GM23248 (cell line): ENCODE measurements at places on chromosomes 7 and 10.

DNA sequence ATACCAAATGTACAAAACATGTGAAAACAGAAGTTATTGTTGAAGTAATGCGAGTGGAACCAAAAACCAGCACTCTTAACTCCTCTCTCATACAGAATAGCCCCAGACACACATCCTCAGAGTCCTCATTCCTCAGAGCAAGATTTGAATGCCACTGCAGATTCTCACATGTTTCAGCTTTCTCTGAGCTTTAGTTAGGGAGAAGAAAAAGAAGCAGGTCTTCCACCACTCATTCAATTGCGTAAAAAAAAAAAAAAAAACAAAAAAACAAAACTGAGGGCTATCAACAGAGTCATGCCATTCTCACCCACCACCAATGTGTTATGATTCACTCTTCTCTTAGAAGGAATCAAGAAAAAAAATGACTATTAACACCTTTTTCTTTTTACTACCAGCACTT is 287.7 kb downstream of the IPMK start:
- peak; percentile 26 for DNase-seq

DNA sequence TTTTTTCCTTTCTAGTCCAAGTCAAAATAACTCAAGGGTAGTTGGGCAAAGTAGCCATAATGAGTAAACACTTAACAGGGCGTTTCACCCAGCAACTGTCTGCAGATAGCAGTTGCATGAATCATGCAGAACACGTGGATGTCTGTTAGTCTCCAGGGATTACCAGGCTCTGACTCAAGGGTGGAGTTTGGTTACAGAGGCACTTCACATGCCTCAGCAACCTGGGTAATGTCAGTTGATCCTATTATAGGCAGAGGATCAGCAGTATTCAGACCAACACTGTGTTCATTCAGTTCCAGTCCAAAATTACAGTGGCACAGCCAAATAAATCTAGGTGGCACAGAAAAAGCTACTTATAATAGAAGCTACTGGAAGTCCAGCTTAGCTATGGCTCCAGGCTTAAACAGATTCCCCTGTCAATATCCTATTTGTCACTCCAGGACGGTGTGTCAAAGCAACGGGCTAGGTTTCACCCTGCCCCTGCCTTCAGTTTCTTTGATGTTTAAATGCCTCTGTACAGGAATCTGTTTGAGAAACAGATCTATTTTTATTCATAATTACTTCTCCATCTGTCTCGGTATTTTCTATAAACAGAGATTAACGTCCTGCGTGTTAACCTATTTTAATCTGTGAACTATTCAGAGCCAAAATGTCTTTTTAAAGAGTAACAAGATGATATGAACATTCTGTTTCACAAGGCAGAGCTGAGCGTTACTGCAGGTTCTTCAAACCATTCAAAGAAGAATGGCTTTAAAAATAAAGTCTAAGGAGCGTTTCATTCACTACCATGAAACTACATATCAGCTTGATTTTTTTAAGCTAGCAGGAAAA is 162.6 kb upstream of the AKR1E2 start:
- peak; percentile 99 for DNase-seq

DNA sequence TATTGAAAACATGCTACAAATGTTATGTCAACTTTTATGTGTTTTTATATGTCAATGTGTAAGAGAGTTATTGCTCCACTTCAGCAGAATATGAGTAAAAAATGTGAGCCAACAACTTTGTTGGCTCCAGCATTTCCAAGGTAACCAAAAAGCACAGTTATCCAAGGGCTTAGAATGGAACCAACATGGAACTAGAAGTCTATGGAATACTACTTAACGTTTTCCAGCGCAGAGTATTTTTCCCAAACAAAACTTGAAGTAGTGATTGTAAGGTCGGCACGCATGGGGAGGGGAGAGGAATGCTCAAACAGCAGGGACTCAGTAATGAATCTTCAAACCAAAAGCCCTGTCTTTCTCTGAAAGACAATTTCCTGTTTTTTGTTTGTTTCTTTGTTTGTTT is 45.0 kb upstream of the TSPAN13 start:
- peak; percentile 76 for DNase-seq

DNA sequence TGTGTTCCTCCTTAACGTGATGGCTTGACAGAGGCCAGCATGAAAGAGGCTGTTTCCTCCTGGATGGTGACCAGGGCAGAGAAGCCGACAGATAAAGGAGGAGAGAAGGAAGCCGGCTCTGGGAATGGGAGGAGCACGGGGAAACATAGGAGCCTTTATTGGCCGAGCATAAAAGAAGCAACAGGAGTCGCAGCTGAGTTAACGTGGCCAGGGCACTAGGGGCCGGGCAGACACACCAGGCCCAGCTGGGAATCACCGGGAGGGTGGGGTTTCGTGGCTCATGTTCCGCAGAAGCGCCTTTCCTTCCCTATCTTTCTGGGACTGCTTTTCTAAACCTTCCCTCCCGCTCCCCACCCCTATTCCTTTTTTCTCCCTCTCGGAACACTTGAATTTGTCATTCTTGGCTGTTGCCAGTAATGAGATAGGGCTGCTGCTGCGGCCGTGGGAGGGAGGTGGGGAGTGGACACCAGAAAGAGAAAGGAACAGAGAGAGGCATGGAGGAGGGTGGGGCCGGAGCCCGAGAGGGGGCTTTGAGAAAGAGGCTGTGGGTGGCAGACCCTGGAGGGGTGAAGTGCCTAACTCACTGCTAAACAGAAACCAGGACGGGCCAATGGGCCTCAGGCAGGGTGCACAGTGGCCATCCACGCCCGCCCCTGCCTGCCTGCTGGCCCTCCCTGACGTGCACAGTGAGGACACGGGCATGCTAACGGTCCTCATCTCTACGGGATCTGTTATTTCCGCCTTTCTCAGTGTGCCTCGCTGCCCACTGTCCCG is 65.2 kb downstream of the COL13A1 start:
- DNase-seq: peak; percentile 90

GRCh38 chr10:121313119-121313875 is 284.9 kb downstream of the FGFR2 start:
- no peak for DNase-seq

DNA sequence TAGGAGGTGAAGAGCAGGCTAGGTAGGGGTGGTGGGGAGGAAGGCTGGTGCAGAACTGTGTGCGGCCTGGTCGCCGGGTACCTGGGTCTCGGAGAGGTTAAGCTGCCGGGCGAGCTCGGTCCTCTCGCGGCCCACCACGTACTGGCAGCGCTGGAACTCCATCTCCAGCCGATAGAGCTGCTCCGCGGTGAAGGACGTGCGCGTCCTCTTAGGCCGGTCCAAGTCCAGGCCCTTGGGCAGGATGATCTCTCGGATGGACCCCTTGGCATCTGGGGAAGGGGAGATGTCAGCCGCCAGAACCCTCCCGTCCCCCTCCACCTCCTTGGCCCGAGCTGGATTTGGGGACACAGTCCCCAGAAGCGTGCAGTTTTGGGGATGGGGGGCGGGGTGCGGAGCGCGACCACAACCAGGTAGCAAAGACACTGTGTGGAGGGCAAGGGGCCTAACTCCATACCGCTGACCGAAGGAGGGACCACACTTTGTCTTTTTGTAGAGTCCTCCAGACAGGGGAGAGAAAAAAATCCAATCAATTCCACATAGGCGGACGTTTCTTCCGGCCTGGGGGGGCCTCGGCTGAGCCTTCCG is 1.6 kb downstream of the VAX1 start:
- no peak for DNase-seq

DNA sequence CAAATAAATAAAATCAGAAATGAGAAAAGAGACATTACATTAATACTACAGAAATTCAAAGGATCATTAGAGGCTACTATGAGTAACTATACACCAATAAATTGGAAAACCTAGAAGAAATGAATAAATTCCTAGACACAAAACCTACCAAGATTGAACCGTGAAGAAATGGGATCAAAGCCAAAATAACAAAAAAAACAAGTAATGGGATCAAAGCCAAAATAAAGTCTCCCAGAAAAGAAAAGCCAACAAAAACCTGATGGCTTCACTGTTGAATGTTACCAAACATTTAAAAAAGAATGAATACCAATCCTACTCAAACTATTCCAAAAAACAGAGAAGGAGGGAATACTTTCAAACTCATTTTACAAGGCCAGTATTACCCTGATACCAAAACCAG is 20.0 kb downstream of the GSDME start:
- no peak for DNase-seq

- DNase-seq: no peak
Measured at GRCh38 chr10:51266496-51266895, 192.2 kb downstream of the PRKG1 start.

DNA sequence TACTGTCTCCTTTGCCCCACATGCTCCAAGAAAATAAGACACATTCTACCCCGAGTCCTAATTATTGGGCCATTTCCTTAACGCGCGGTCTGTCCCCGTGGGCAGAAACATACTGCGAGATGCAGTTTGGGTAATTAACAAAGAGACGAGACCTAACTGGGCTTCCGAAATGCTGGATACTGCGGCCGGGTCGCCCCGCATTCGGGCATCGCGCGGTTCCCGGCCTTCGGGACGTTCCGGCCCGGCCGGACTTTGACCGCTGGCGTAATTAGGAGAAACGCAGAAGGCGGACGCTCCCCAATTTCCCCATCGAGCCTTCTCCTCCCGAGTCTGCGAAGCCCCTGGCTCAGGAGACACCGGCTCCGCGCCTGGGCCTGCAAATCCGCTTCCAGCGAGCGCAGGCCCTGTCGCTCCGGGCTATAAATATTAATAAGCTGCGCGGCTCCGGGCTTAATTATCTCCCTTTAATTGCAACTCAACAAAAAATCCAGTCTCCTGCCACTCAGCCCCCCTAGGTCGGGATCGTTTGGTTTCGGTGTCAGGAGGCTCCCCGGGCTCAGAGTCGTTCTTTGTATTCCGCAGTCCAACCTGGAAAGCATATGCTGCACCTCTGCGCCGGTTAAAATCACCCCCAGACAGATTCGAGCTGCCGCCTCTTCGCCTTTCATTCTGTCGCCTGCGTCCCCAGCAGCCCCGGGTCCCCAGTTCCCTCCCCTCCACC is 131.5 kb downstream of the SPAG6 start:
- DNase-seq: no peak

DNA sequence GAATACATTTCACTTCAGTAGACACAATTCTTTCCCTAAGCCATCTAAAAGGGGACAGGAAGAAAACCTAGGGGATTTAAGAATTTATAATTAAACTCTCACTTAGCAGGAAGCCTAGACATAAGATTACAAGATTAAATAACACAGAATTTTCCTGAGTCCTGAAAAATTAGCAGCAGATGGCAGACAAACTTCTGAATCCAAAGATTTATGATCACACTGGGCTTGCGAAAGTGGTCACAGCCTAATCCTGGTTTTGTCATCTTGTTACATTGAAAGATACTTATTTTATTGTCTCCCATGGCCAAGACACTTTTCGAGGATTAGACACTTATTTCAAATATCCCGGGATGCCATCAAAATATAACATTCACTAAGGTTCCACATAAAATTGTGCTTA is 2.9 kb downstream of the ERLIN1 start:
- no peak for DNase-seq

DNA sequence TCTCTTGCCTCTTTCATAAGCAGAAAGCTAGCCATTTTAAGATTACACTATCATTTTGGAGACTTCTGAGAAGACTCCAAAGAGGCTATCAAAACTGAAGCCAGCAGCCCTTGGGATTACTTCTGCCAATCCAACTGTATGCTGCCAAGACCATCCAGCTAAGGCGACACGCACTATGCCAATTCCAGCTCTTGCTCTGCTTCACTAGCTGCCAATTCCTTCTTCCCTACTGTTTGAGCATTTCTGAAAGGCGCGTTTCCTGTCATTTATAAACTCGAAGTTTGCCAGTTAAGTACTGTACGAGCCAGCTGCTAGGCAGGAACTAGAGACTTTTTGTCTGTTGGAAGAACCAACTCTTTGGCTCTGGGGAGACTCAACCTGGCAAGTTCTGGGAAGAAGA is 36.5 kb downstream of the MALSU1 start:
- DNase-seq: no peak

DNA sequence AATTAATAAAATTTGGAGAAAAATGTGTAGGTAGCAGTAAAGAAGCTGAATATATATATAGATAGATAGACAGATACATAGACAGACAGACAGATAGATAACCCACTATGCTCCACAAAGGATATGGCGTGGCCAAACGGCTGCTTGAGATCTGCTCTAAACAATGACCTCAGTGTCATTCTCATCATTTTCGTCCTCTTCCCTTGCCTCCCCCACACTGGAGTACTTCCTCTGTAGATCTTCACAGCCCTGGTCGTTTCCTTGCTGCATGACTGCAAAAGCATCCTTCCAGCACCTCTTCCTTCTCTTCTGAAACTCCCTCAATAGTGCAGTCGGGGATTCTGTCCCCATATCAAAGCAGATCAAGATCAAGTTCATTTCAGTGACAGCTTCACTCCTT is 35.6 kb upstream of the ATP6V0A4 start:
- no peak for DNase-seq

GRCh38 chr10:19209319-19209718 is 160.7 kb downstream of the MALRD1 start:
- no peak for DNase-seq

- peak; percentile 12 for DNase-seq
Measured at GRCh38 chr10:370449-370825, 235.2 kb downstream of the ZMYND11 start.

DNA sequence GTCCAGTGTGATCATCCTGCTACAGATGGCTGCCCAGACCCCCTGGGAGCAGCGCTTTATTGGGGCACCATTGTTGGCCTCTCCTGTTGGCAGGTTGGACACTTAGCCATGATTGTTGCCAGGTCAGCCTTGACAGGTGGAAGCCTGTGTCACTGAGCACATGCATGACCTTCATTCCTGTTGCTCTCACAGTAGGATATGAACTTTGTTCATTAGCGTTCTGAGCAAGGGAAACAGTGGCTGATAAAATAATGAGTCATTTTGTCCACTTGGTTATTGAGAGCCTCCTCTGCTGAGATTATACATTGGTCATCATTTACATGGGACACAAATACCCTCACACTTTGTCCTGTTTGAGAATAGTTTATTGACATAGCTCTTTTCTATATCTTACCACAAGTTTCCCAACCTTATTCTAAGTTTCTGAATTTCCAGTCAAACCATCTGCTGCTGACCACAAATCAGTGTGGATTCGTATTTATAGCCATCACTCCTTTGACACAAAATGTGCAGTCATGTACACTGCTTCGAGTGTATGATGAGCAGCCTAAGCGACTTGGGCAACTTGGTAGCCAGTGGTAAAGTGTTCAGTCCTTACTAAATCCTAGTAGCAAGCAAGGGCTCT is 102.6 kb downstream of the TPST1 start:
- peak; percentile 48 for DNase-seq

DNA sequence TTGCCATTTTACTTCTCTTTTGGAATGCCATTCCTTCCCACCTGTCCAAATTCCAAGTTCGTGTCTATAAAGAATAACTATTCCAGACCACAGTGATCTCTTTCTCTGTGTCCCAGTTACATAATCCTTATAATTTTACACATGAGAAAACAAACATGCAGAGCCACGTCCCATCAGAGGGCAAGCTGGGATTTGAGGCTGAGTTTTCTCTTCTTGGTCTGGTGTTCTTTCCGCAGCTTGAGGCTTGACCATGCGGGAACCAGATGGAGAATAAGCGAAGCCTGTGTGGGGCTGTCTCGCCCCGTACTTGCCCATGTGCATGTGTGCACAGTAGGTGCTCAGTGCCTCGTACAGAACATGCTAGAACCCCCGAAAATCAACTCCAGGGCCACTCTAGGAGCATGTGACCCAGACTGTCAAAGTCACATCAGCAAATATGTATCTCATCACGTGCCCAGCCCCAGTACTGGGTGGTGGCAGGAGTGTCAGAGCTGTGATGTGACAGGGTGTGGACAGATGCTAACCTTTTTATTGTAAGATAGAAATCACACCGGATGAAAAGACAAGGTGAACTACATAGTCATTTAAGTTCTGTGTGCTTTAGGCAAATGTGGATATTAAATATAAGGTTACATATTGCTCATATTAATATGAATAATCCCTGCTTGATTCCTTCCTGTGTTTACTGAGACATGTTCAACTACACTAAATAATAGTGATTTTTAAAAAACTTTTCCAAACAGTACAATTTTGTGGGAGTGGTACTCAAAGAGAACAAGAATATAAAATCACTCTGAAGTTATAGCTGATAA is 3.2 kb downstream of the INSIG1 start:
- no peak for DNase-seq
